ENCODE measurements at places on chromosomes 1 and 21.

- DNase-seq: no peak
These were observed 5.4 kb upstream of the PAFAH2 start for GRCh38 chr1:26003262-26003661.

DNA sequence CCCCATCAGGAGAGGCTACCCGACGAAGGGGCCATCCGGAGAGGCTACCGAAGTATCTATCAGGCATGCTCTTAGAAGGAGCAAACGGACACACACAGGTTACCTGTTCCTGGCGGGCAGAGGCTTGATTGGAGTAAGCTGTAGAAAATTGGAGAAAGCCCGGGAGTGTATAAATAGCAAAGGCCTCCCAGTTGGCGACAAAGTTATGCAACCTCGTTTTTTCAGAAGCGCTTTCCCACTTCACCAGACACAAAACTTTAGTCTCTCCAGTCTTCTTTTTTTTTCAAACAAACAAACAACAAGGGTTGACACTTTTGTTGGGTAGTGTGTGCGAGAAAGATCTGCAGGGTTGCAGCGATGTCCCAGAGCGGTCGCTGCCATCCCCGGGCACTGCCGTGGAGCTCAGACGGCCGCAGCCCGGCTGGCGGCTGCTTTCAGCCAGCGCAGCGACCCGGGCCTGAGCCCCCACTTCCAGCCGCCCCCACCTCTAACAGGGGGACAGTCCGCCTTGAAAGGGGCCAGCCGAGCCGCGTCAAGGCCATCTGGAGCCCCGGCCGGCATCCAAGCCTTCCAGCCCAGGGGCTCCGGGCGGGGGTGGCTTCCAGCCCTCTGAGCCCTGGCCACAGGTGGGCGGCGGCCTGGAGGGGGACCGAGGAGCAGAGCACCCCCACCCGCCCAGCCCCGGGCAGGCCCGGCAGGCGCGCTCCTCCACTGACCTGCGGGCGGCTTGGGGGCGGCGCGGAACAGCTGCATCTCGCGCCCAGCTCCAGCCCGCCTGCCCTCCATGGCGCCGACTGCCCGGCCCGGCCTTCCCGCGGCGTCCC is 616 bp downstream of the MCOLN3 start:
- no peak for DNase-seq

GRCh38 chr1:93720956-93721626 is 39.5 kb upstream of the BCAR3 start:
- DNase-seq: no peak

GRCh38 chr1:107673006-107673405 is 292.0 kb downstream of the VAV3 start:
- no peak for DNase-seq

- DNase-seq: peak; percentile 41
These were observed 366.9 kb downstream of the TGFB2 start for GRCh38 chr1:218711884-218712674.

DNA sequence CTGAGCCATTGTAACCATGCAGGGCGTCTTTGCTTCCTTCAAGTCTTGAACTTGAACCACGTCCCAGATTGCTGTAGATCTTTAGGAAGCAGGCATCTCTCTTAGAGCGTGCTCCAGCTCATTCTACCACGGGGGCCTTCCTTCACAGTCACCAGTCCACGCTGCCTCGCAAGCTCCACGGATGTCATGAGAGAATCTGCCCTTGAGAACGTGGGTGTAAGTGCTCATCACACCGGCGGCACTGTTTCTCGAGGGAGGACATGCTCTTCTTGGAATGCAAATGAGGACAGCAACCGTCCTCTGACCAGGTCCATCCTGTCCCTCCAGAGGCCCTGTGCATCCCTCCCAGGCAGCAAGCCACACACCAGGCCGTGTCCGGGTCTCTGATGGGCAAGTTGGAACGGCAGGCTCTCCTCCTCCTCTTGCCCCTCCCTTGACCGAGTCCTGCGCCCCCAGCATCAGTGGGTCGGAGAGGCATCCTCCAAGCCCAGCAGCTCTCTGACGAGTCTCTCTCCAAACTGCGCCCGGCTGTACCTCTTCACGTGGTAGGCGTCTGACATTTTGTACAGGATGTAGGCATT is 103.1 kb downstream of the PGBD5 start:
- no peak for DNase-seq

DNA sequence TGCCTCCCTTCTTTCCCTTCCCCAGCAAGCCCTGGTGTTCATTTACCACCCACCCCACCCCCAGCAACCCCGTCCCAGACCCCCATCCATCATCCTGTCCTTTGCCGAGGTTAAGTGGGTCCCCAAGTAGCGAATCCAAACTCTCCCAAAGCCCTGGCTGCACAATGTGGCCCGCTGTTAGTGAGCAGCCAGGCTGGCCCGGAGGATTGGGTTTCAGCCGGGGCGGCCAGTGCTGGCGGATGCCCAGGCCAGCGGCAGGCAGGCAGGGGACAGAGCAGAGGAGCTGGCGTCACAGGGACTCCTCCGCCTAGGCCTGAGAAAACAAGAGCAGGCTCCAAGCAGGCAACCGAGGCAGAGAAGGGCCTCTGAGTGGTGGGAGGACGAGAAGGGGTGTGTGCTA is 61.4 kb downstream of the EPHB2 start:
- DNase-seq: no peak

GRCh38 chr1:234725177-234726132 is 115.5 kb upstream of the IRF2BP2 start:
- no peak for DNase-seq

GRCh38 chr1:29177022-29177705 is 4.5 kb downstream of the SRSF4 start:
- no peak for DNase-seq

- DNase-seq: no peak
These were observed 26.2 kb downstream of the MROH7 start for GRCh38 chr1:54667797-54668196.

GRCh38 chr1:156108057-156108456 is 6.5 kb upstream of the LMNA start:
- no peak for DNase-seq

GRCh38 chr21:35528116-35529042 is 479.3 kb upstream of the RUNX1 start:
- no peak for DNase-seq

DNA sequence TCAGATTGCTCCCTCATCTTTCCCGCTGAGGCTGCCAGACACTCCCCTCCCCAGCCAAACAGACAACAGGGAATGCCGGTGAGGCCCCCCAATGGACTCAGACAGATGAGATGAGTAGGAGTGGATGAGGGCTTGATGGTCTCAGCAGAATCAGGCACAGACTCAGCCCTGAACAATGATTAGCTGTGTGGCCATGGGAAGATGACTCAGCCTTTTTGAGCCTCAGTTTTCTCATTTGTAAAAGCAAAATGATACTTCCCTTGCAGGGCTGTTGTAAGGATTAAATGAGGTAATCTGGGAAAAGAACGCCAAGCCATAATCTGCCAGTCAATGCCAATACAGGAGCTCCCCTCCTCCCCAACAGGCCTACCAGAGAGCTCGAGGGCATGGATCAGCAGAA is 12.4 kb downstream of the C1orf198 start:
- no peak for DNase-seq

DNA sequence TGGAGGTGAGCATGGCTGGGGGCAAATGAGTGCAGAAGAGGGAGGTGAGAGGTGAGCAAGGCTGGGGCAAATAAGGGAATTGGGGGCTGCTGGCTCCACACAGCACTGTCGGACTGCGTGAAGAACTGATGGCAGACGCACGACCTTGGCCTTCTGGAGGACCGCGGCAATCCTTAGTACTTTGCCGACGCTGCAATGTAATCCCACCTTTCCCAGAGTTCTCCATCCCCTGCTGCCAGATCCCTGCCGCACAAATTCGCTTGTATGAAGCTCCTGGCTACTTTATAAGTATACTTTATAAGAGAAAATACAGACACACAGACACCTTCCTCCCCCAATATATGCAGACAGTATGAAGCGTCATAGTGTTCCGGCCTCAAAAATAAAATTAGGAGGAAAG is 472.4 kb downstream of the SMYD3 start:
- DNase-seq: no peak

- DNase-seq: no peak
These were observed 161.6 kb downstream of the PRDM16 start for GRCh38 chr1:3230553-3230952.

- DNase-seq: no peak
These were observed 12.2 kb downstream of the CYP4B1 start for GRCh38 chr1:46811053-46811452.

DNA sequence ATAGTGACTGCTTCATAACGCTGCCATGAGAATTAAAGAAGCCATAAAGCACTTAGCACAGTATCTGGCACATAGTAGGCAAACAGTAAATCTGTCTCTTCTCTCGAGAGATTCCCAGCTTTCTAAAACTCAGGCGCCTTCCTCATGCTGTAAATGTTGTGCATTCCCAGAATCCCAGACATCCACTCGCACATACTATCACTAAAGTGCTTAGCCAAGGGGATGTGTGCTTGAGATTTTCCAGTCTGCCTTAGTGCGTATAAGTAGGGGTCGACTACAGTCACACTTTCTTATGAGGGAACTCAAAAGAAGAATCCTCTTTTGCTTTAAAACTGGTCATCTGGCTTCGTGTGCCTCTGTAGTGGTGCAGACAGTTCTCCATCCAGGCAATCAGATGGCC is 98.6 kb upstream of the SPATA6 start:
- DNase-seq: no peak

DNA sequence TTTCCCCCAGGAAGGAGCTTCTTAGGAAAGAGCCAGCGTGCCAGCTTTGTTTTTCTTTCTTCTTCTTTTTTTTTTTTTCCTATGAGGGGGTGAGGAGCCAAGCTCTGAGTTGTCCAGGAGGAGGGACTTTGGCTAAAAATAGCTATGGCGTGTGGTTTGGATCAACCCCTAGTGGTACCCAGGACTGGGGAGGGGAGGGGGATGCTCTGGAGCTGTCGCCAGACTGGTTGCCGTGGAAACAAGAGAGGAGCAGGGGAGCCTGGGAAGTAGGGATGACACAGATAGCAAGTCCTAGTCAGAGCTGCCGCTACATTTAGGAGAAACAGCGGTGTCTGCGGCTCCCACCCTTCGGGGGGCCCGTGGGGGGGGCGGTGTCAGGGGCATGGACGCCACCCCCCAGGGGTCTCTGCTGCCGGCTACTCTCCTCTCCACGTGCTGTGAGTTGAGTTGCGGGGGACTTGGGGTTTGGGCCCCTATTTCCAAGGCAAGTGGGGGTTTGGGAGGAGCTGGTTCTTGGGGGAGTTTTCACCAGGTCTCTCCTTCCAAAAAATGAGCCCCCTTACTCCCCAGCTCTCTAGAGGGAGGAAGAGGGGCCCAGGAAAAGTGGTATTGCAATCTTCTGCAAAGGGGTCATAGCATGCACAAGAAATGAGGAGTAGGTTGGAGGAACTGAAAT is at the start of gene KCNJ9:
Gene KCNJ9 (plus strand): TSS at position 278 of the 676 bp plus-strand sequence. CDS start 2,493 bp downstream, outside the sequence.
- peak; percentile 42 for DNase-seq

- DNase-seq: no peak
These were observed 23.7 kb downstream of the MKNK1 start for GRCh38 chr1:46580140-46580903.

- no peak for DNase-seq
These were observed 21.8 kb downstream of the COA7 start for GRCh38 chr1:52676249-52676903.

DNA sequence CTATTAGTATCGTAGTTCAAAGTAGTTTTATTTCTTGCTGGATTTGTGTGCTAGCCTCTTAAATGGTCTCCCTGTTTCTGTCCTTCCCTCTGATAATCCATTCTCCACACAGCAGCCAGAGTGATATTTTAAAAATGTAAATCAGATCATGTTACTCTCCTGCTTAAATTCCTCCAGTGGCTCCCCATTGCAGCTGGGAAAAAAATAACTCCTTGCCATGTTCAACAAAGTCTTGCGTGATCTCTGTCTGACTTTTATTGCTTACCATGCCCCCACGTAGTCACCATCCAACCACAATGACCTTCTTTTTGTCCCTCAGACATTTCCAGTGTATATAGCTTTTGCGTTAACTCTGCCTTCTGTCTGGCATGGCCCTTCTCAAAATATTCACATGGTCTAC is 178.8 kb downstream of the FGGY start:
- no peak for DNase-seq

- DNase-seq: no peak
These were observed 111.8 kb downstream of the VPS13D start for GRCh38 chr1:12341667-12342066.

DNA sequence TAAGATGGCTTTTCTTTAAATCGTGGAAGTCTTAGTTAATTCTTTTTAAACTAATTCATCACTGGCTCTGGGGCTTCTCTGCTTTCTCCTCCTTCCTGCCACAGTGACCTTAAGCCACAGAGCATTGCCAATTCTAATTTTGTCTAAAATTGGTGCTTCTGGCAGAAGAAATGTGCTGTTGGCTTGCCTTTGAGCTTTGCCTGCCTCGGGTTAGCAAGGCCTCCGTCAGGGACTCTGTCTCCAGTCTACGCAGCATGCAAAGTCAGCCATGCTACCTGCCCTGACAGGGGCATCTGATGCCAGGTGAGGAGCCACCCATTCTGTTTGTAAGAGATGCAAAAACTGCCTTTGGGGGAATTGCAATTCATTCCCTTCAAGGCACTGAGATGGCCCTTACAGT is 25.2 kb downstream of the CLDN14 start:
- DNase-seq: no peak

GRCh38 chr1:239587574-239588369 is 201.4 kb downstream of the CHRM3 start:
- no peak for DNase-seq

- DNase-seq: no peak
These were observed 8.9 kb downstream of the SETSIP start for GRCh38 chr1:92066321-92066720.

GRCh38 chr1:11654939-11655808 is 497 bp downstream of the FBXO44 start:
- DNase-seq: no peak

DNA sequence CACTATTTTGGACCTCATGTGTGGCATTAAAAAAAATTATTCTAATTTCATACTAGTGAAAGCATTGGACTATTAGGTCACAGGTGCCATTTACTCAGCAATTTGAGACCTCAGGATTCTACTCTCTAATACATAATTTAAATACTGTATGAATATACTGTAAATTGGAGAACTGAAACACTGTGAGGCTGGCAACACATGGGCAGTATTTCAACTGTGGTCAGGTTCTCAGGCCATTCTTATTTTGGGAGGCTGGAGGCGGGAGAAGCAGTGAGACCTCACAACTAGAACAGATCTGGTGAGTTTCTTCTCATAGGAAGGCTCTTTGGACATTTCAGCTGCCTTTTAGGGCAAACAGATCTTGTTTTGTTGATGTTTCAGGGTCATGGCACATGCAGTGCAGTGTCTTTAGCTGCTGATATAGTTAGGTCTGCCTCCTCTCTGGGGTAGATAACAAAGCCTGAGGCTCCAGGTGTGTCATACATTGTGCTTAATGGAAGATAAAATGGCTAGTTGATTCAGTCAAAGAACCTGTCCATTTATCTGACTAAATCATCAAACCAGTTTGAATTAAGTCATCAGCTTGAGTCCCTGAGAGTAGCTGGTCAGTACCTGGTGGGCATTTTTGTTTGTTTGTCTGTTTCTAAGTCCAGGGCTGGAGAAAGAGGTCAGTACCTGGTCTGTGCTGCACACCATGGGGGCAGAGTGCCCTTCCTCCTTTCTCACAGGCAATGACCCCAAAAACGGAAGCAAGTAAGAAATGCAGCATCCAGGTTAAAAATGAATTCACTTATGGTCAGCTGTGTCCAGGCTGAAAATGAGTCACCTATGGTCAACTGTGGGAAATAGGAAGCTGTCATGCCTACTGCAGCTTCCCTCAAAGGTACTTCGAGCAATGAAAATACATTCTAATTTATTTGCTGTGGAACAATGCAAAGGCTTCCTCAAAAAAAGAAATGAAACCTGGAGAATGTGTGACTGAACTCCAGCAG is 216.2 kb downstream of the SDCCAG8 start:
- no peak for DNase-seq

All from fibroblast of skin of right quadriceps (primary cell).